Kidney tubule cell (primary cell): ENCODE measurements at places on chromosomes 3 and 15.

DNA sequence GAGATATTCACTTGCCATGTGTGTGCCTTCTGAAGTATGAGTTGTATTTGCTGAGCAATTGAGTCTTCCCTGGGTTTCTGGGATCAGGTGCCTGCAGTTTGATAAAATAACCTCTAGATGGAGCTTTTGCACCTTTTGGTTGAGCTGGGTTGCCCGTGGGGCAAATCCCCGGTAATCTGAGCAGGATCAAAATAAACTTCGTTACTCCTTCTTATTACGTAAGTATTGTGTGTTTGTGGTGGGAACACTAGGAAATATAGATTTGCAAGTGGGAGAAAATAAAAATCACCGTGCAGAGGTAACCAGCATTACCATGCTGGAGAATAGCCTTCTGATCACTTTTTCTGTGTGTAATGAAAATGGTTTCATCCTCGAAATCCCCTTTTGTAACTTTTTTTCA is 277.4 kb upstream of the NR2E3 start:
- DNase-seq, result peak; percentile 43

GRCh38 chr3:155595371-155595770 is 149.5 kb downstream of the PLCH1 start:
- no peak for DNase-seq

DNA sequence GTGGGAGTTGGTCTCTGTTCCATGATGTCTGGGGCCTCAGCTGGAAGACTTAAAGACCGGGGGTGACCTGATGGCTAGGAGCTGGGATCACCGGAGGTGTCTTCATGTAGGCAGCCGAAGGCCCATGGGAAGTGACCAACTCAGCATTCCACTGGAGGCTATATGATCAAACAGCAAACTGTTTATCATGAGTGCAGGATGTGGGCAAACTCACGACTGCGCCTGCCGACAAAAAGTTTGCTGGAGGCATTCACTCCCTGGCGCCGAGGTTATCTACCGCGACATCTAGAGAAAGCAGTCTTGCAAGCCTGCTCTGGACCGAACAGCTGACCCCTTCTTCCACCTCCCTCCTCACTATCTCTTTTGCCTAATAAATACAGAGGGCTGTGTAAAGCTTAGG is 62.7 kb upstream of the NR2C2 start:
- DNase-seq, result no peak

DNA sequence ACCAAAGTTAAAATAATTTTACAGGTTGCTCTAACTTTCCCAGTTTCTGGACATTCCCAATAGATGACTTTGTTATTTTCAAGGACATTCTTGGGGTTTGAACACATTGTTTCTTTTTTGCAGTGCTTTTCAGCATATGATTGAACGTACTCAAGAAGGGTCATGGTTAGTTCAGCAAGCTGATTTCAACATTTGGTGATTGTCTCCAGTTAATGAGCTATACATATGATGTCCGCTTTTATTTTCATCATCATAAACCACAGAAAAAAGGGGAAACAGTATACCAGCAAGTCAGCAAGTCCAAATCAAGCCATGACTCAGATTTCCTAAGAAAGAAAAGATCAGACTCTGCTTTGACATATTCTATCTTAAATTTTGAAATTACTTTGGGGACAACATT is 69.4 kb downstream of the B3GALNT1 start:
- DNase-seq, result no peak

DNA sequence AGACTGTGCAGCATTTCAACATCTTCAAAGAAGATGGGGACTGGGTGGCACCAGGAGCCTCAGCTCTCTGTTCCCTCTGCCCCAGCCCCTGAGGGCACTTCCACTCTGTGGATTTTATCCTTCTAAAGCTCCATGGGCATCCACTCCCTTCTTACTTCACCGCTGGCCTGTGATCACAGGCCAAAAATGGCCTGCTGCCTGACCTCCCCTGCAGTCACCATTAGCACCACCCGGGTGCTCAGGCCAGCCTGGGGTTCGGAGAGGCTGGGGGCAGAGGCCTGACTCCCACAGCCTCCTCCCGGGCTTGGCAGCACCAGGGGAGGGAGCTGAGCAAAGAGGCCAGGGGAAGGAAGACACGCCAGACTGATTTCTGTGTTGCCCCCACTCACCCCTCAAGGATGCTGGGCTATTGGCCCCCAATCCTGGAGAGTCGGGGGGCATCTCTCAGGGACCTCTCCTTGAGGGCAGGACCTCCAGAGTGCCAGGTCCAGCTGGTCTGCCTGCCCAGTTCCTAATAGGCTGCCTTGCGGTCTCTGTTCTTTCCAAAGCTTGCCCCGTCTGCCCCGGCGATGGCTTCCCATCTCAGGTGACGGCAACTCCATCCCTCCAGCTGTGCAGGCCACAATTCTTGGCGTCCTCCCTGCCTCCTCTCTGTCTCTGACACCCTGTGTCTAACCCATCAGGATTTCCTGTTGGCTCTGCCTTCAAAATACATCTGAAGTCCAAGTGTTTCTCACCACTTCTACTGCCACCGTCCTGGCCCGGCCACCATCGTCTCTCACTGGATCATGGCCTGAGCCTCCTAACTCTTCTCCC is 67.1 kb downstream of the EXOG start:
- no peak for DNase-seq
